ENCODE measurements at places on chromosomes 12 and 14. TPM values are rescaled to one million over a fixed set of nuclear protein-coding genes. Genes with fewer than 3 reads are reported as not detected.

The CPNE6 gene
- total RNA-seq = not detected

The ING4 gene
- 12.8 TPM for total RNA-seq

The ZNF268 gene
- total RNA-seq = 4.3 TPM

The LLPH gene
- total RNA-seq = 9.5 TPM

The MYBPC1 gene
- 5,169 TPM for total RNA-seq

The FAM186B gene
- total RNA-seq = 0.31 TPM

The SERPINA10 gene
- total RNA-seq = 0.23 TPM

The LRTM2 gene
- not detected for total RNA-seq

The SYCP3 gene
- 0.66 TPM for total RNA-seq

The PPFIA2 gene
- not detected for total RNA-seq
